Pancreas (tissue), 10 donors: ENCODE measurements at places on chromosomes 3 and 15. TPM values are rescaled to one million over a fixed set of nuclear protein-coding genes. Genes with fewer than 3 reads are reported as not detected.

GOLGA8G gene
- total RNA-seq, result not detected

ATP8B4 gene
- 0.56 TPM for total RNA-seq

DPH3 gene
- 8.5 TPM for total RNA-seq

ATP13A5 gene
- total RNA-seq, result 0.15 TPM

TRIM42 gene
- not detected for total RNA-seq

GUCA1C gene
- total RNA-seq, result 9.4 TPM

NEO1 gene
- 30.7 TPM for total RNA-seq

IQCF5 gene
- total RNA-seq, result not detected

SPINK8 gene
- total RNA-seq, result not detected

TRH gene
- not detected for total RNA-seq

PIF1 gene
- total RNA-seq, result 0.15 TPM

- no peak overlapping the region for H3K27ac ChIP-seq
- H3K27me3 ChIP-seq, result no peaks in the 10 kb centered on the region
- no peaks in the 10 kb centered on the region for H3K36me3 ChIP-seq
- DNase-seq, result no peak
These were observed 26.0 kb downstream of the CYP19A1 start for GRCh38 chr15:51312166-51313073.

DNA sequence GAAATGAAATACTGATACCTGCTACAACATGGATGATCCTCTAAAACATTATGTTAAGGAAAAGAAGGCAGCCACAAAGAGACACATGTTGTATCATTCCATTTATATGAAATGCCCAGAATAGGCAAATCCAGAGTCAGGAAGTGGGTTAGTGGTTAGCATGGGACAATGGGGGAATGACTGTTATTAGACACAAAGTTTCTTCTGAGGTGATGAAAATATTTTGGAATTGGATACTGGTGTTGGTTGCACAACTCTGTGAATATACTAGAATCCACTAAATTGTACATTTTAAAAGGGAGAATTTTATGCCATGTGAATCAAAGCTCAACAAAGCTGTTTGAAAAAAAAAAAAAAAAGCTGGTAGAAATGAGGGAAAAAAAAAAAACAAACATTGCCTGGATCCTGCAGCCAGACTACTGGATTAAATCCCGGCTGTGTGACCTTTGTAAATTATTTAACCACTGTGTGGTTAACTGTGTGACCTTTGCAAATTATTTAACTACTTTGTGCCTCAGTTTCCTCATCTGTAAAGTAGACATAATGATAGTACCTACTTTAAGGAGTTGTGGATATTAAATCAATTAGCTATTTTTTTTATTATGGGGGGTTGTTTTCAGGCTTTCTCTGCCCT, 75.6 kb upstream of the PRICKLE2 start:
- H3K4me3 ChIP-seq, result no peak overlapping the region
- DNase-seq, result no peak
- no peaks in the 10 kb centered on the region for H3K36me3 ChIP-seq

DNA sequence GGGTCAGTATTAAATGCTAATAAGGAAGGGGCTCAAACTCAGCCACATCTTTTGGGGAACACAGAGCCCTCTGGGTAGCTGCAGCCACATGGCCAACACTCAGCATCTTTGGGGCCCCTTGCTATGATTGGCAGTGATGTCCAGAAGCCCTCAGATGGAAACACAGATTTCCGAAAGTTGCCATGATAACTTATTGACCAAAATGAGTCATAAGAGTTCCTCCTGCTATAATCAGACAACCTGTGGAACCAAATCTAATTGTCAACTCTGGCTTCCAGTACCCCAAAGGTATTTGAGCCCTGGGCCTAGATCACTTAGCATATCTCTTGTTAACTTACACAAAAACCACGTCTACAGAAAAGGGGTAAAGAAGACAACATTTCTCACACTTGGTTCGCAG, 392.2 kb downstream of the KCNH8 start:
- no peak overlapping the region for H3K4me3 ChIP-seq
- H3K27me3 ChIP-seq, result no peaks in the 10 kb centered on the region
- no peak overlapping the region for H3K27ac ChIP-seq
- no peak for DNase-seq
- H3K4me1 ChIP-seq, result no peaks in the 10 kb centered on the region

- no peak for DNase-seq
- no peaks in the 10 kb centered on the region for H3K27me3 ChIP-seq
- H3K36me3 ChIP-seq, result no peaks in the 10 kb centered on the region
- no peaks in the 10 kb centered on the region for H3K4me1 ChIP-seq
These were observed 3.5 kb upstream of the TGM5 start for GRCh38 chr15:43270113-43270665.

GRCh38 chr15:33768670-33769190, 199.6 kb upstream of the CHRM5 start:
- no peaks in the 10 kb centered on the region for H3K27me3 ChIP-seq
- H3K4me1 ChIP-seq, result no peaks in the 10 kb centered on the region
- DNase-seq, result no peak
- no peak overlapping the region for H3K27ac ChIP-seq
- no peak overlapping the region for H3K4me3 ChIP-seq

DNA sequence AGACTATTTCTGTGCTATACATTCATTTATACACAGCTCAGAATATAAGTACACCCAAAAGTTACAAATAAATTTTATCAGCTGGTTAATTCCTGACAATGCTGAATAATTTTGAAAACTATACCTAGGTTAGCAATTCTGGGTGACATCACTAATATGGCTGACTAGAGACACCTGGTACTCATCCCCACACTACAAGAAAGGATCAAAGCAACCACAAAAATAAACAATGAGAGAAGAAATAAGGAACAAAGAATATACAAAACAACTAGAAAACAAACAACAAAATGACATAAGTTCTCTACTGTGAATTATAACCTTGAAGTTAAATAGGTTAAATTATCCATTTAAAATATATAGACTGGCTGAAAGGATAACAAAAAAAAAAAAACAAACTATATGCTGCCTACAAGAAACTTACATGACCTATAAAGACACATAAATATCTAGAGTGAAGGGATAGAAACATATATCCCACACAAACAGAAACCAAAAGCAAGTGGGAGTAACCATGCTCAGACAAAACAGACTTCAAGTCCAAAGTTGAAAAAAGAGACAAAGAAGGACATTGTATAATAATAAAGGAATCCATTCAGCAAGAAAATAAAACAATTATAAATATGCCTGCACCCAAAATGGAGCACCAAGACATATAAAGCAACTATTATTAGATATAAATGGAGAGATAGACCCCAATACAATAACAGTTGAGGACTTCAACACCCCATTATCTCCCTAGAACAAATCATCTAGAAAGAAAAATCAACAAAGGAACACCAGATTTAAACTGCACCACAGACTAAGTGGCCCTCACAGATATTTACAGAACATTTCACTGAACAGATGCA, 57.8 kb downstream of the IMPG2 start:
- H3K4me1 ChIP-seq, result no peaks in the 10 kb centered on the region
- DNase-seq, result no peak
- no peaks in the 10 kb centered on the region for H3K36me3 ChIP-seq

DNA sequence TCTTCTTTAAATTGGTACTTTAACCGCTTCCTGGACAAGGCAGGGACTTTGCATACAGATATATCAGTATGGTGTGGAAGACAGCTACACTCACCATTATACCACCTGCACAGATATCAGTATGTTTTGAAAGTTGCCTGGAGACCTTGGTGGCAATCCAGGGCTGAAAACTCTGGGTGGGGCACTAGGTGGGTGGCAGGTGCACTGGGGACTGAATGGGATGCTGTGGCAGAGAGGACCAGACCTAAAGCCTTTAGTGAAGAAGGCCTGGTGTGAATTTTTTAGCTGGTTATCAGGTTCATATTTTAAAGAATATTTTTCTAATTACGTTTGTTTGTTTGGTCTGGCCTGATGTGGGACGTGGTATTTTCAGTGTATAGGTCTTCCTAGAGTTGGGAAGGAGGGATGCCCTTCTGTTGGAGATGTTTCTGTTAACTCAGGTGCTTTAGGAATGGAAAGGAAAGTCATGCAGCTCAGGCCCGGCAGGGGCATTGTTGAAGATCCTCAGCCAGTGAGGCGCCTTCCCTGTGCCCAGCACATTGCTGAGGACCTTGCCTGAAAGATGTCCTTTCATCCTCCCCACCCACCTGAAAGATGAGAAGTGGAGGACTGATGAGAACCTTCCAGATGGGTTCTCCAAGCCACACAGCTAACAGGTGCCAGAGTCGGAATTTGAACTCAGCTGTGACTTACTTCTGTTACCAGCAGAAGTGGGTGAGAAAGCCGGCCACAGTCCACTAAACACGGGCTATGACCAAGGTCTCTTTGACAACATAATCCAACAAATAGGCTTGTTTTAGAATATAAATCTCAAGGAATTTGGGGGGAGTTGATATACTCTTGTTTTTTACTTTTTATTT, 77.3 kb downstream of the APBA2 start:
- H3K4me1 ChIP-seq, result no peaks in the 10 kb centered on the region
- no peak overlapping the region for H3K27ac ChIP-seq
- H3K36me3 ChIP-seq, result no peaks in the 10 kb centered on the region

GRCh38 chr15:98906712-98907083, 100.9 kb downstream of the PGPEP1L start:
- H3K4me3 ChIP-seq, result no peak overlapping the region
- no peaks in the 10 kb centered on the region for H3K27me3 ChIP-seq
- no peak for DNase-seq

DNA sequence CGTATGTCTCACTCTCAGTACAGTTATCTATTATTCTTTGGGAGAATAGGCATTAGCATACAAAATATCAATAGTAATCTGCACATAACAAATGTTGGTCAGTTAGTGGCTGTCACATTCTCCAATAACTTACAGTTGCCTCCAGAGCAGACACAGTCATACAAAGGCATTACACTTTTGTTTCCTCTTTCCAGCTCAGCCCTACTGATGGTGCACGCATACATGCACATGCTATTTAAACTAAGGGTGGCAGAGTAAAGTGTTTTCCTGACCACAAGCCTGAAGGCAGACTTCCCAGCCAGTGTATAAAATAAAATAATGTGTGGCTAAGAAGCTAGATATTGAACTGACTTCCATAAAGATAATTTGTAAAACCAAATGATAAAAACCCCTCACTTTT, 47.6 kb downstream of the PHLDB2 start:
- no peak overlapping the region for H3K4me3 ChIP-seq
- no peaks in the 10 kb centered on the region for H3K27me3 ChIP-seq
- no peak for DNase-seq
- no peaks in the 10 kb centered on the region for H3K36me3 ChIP-seq

GRCh38 chr3:65604863-65605526, 433.7 kb downstream of the MAGI1 start:
- no peaks in the 10 kb centered on the region for H3K27me3 ChIP-seq
- no peaks in the 10 kb centered on the region for H3K36me3 ChIP-seq
- no peak overlapping the region for H3K27ac ChIP-seq
- no peak overlapping the region for H3K4me3 ChIP-seq
- no peaks in the 10 kb centered on the region for H3K4me1 ChIP-seq

GRCh38 chr15:64381000-64381751, at the start of gene PCLAF:
Gene PCLAF, minus strand, starts transcription at chr15:64381441. Its CDS starts 70 bp downstream, at chr15:64381371.
- H3K36me3 ChIP-seq, result no peaks in the 10 kb centered on the region
- H3K27ac ChIP-seq, result no peak within 1 kb of the TSS
- no peaks in the 10 kb centered on the region for H3K4me1 ChIP-seq
- H3K27me3 ChIP-seq, result no peaks in the 10 kb centered on the region
- DNase-seq, result peak; percentile 87

GRCh38 chr3:100900671-100901335, 92.4 kb downstream of the ABI3BP start:
- no peaks in the 10 kb centered on the region for H3K27me3 ChIP-seq
- DNase-seq, result no peak
- no peak overlapping the region for H3K4me3 ChIP-seq
- H3K4me1 ChIP-seq, result no peaks in the 10 kb centered on the region

DNA sequence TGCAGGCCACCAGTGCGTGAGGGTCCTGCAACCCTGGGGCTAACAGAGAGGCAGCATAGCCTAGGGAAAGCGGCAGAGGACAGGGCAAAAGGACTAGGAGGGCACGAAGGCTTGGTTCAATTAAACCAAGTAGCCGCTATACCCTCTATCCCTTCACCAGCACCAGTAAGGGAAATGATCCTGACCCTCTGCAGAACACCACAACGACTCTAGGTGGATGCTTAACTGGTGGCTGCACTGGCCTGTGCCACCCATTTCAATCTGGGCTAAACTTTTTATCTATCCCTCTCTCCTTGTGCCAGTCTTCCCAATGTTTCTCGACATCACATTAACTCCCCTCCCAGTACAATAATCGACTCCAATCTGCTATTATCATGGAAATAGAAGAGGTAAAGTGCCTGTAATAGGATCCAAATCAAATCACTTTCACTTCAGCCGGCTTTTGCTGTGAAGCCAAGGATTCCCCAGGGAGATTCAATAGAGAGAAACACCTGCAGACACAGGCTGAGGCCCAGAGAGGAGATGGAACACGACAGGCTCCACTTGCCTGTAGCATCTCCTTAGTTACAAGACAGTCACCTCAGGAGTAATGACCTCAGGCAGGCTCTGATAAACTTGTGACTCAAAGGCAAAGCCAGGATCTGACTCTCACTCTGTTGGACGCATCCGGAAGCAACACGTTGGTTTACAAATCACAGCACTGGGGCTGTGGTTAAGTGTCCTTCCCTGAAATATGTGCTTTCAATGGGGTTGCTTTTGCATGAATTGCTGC, 791.6 kb upstream of the ARRDC4 start:
- no peaks in the 10 kb centered on the region for H3K4me1 ChIP-seq
- no peak overlapping the region for H3K27ac ChIP-seq
- H3K36me3 ChIP-seq, result no peaks in the 10 kb centered on the region
- H3K4me3 ChIP-seq, result no peak overlapping the region

DNA sequence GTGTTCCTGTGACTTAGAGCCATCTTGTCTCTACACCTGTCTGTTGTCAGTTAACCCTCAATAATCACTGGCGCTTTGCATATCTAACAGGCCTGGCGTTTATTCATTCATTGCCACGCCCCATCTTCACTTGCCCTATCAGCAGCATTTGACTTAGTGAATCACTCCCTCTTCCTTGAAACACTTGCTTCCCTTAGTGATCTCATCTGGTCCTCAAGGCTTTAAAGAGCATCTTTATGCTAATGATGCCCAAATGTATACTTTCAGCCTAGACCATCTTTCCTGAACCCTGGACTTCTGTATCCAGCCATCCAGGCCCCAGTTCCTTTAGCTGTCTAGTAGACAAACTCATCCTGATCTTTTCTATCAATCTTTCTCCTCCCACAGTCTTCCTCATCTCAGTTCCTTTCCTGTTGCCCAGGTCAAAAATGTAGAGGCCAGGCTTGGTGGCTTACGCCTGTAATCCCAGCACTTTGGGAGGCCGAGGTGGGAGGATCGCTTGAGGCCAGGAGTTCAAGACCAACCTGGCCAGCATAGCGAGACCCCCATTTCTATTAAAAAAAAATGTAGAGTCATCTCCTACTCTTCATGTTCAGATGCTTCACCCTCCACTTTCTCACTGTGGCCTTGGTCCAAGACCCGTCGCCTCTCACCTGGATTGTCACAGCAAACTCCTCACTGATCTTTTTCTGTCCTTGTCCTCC, 1.4 kb upstream of the IGDCC4 start:
- peaks cover 6% of the 10 kb centered on the region for H3K4me1 ChIP-seq
- H3K27me3 ChIP-seq, result no peaks in the 10 kb centered on the region
- no peak for DNase-seq
- H3K36me3 ChIP-seq, result no peaks in the 10 kb centered on the region
